ENCODE measurements at places on chromosomes 2 and 18.

GRCh38 chr2:192579965-192580700 lies 385.4 kb upstream of the TMEFF2 start:
- no peak for DNase-seq

DNA sequence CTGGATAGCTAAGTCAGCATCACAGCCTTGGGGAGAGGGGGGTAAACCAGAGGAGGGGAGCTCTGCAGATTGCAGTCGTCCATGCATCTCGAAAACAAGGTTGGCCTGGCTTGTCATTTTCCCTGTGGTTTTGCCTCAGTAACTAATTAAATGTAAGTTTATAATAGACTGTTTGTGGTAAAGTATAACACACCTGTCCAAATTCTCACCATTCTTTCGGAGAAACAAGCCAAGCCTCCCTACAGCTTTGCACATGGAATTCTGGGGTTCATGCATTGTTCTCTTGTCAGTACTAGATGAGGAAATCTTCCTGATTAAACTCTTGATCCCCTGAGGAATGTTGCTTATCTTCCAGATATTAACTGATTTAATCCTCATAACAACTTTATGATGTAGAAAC lies 1065.2 kb upstream of the FAM98A start:
- no peak for DNase-seq

DNA sequence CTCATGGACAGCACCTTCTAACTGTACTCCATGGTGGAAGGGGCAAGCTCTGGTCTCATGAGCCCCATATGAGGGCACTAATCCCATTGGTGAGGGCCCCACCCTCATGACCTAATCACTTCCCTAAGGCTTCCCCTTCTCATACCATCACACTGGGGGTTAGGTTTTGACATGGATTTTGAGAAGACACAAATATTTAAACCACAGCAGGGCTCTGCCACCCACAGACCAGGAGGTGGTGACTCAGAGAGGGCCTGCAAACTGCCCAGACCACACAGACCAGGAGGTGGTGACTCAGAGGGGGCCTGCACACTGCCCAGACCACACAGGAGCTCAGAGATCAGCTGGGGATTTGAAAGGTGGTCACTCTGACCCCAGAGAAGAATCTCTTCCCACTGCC lies 222.0 kb downstream of the KLHL29 start:
- no peak for DNase-seq

DNA sequence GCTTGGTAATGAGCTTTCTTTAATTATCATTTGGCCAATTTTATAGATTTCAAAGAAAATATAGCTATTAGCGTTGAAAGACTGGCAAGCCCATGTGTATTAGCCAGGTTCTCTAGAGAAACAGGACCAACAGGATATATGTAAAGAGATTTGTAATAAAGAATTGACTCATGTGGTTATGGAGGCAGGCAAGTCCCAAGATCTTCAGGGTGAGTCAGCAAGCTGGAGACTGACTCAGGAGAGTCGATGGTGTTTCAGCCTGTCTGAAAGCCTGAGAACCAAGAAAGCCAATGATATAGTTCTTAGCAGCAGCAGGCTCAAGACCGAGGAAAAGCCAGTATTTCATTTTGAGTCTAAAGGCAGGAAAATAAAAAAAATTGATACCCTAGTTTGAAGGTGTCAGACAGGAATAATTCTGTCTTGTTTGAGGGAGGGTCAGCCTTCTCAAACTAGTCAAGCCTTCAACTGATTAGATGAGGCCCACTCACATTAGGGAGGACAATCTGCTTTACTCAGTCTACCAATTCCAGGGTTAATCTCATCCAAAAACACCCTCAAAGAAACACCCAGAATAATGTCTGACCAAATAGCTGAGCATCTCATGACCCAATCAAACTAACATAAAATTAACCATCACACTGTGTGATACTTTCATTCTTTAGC lies 78.3 kb upstream of the CRIM1 start:
- no peak for DNase-seq

- no peak for DNase-seq
Measured at GRCh38 chr2:239814116-239814860, 210.9 kb downstream of the NDUFA10 start.

- no peak for DNase-seq
Measured at GRCh38 chr2:71974846-71975245, 172.8 kb downstream of the CYP26B1 start.

GRCh38 chr2:186042207-186043028 lies 303.8 kb downstream of the FSIP2 start:
- DNase-seq, result no peak

- DNase-seq, result no peak
Measured at GRCh38 chr18:56741685-56742084, 90.5 kb downstream of the WDR7 start.

DNA sequence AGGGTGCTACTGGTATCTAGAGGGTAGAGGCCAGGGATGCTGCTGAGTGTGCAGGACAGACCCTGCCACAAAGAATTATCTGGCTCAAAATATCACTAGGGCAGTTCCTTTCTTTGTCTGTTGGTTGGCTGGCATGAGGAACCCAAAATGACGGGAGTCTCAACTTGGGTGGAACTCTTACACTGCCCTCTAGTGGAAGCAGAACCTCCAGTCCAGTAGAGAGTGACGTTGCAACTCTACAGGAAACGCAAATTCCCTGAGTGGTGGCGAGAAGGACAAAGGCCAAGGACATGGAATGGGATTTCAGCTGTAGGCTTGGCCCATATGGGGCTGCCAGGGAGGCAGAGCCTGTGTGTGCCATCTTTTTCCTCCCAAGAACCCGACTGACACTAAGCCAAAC lies 47.1 kb downstream of the COPS8 start:
- DNase-seq, result no peak

DNA sequence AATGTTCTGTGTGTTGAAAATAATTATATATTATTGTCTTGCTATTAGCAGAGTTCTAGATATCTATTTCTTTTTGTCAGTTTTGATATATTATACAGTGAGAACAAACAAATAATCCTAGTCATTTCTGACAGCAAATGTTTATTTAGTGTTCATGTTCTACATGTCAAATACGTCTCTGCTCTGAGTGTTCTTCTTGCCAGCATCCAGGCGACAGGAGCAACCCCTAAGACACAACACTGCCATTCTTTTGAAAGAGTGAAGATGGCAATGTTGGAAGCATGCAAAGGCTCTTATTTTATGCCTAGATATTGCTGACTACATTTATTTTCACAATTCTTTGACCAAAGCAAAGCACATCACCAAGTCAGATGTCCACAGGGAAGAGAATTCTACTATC lies 1556.6 kb upstream of the TMEFF2 start:
- DNase-seq, result no peak

- no peak for DNase-seq
Measured at GRCh38 chr2:43127941-43128558, 98.4 kb downstream of the ZFP36L2 start.

DNA sequence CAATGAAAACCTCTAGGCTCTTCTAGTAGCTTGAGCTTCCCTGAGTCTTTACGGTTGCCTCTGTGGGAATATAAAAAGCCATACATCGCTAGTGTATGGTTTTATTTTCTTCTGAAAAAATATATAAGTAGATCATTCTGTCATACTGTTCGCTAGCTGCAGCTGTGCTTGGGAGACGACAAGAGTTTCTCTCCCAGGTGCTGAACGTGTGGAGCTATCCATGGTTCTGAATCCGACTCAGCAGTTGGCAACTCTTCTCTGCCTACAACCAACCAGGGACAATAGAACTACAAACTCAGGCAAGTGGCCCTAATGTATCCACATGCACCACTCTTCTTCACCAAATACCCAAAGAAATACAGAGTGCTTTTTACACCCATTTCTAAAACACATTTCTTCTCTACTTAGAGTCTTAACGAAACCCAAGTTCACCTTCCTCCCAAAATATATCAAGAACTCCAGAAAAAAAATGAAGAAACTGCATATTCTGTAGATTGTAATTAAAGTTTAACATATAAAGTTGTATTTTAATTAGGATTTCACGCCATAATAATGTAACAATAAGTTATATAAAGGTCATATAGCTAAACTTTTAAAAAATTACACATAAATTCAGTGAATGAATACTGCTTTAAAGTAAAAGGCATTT lies 2.2 kb upstream of the KCNH7 start:
- no peak for DNase-seq

DNA sequence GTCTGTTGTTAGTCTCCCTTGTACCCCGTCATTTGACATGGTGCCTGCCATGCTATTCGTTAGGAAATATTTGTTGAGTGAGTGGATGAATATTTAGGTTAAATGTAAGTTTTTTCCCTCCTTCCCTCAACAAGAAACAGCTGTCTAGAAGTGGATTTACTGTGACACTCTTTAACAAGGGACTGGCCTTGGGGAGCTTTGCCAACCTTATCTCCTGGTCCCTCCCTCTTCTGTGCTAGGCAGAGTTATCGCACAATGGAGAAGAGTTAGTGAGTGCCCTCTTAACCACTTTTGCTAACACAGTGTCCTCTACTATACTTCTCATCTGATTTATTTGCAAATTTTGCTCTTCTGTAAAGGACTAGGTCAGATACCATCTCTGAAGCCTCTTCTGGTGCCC lies 61.2 kb downstream of the DIS3L2 start:
- DNase-seq, result no peak

DNA sequence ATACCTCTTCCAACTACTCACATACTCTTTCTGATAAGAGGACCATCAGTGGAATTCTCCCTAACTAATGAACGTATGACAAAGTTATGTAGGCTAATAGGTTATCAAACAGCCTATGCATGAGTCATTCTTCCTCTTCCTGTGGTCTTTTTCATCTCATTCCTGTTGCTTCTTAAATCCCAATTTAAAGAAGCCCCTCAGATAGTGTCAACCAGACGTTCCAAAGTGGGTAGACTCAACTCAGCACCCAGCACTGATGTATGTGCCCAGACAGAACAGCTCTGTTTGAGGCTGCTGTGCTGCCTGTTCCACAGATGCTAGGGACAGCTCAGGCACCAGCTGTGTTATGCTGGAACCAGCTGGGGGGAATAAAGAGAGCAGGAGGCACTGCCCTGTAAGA lies 52.6 kb downstream of the CXCR4 start:
- no peak for DNase-seq

GRCh38 chr2:155298001-155298400 lies 599.5 kb downstream of the KCNJ3 start:
- no peak for DNase-seq
